ENCODE measurements at places on chromosomes 3 and 15.

DNA sequence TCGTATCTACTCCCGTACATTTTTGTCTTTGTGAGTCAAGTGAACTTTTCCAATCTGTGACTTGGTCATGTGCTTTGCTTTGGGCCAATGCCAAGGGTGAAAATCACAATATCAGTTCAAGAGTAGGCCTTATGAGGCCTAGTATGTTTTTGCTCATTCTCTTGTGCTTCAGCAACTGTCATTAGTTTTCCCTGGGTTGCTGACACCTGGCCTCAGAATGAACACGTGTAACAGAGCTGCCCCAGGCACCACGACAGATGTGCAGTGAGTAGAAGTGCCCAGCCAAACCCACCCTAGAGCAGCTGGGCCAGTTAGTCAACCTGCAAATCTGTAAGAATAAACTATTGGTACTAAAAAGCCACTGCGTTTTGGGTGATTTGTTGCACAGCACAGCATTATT, 460.3 kb upstream of the WNT5A start:
- DNase-seq = no peak

GRCh38 chr3:77562089-77562488, 522.2 kb downstream of the ROBO2 start:
- DNase-seq = no peak

DNA sequence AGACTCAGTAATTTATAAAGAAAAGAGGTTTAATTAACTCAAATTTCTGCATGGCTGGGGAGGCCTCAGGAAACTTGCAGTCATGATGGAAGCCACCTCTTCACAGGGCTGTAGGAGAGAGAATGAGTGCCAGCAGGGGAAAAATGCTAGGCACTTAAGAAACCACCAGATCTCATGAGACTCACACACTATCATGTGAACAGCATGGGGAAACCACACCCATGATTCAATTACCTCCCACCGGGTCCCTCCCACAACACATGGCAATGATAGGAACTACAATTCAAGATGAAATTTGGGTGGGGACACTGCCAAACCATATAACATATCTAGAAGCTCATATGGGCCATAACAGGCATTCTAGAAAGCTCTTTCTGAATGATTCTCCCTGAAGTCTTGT, 190.3 kb downstream of the WNT5A start:
- DNase-seq = no peak

DNA sequence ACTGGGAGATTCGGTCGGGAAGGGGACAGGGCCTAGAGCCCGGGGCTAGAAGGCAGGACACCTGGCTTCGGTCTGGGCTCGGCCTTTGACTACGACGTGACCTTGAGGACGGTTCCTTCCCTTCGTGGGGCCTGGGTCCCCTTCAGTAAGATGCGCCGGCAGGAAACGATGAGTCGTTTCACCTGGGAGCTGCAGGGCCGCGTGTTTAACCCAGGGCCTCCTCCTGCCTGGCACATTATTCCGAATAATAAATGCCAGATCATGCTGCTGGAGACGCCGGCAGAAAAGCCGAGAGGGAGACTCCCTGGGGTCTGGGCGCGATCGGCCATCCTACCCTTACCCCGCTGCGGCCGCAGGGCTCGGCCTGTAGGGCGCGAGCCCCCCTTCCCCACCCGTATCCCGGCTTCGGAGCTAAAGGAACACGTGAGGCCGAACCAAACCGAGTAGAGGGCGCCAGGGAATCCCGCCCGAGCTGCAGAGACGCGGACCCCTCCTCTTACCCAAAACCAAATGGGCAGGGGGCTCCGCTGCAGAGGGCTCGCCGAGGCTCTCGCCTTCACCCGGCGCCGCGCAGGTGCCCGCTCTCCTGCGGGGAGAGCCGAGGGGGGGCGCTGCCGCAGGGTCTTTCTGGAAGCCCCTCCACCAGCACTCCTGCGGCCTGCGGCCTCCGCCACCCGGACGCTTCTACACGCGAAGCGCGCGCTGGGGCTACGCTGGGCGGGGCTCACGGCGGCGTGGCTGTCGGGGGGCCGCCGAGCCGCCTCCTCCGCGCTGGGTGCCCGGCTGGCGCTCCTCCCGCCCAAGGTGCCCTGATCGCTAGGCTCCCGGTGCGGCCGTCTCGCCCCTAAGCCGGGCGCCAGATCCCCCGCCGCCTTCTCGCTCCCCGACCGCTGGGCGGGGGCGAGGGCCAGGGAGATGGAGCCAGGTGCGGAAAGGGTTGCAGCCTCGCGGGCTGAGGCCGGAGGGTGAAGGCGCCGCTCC, at the start of gene BDH1:
Gene BDH1, minus strand, starts transcription at position 688 of the 981 bp plus-strand sequence. CDS start 9,525 bp downstream, outside the sequence.
- peak; percentile 17 for DNase-seq

- no peak for DNase-seq
Measured at GRCh38 chr3:160369784-160370183, 29.2 kb downstream of the IFT80 start.
